Liver (tissue), 10 donors: ENCODE measurements at places on chromosomes 5 and 9. TPM values are rescaled to one million over a fixed set of nuclear protein-coding genes. Genes with fewer than 3 reads are reported as not detected.

DNA sequence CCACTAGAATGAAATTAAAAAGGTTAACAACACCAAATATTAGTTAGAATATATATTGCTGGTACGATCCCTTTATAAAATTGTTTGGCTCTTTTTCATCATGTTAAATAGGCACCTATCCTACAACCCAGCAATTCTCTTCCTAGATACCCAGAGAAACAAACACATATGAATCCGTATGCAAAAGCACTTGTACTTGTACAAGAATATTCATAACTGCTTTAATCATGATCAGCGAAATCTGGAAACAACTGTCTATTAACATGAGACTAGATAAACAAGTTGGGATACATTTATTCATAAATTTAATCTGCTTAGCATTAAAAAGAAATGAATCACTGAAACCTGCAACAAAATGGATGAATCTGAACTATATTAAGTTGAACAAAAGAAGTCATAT is 113.7 kb upstream of the MAP1B start:
- DNase-seq: no peak

DNA sequence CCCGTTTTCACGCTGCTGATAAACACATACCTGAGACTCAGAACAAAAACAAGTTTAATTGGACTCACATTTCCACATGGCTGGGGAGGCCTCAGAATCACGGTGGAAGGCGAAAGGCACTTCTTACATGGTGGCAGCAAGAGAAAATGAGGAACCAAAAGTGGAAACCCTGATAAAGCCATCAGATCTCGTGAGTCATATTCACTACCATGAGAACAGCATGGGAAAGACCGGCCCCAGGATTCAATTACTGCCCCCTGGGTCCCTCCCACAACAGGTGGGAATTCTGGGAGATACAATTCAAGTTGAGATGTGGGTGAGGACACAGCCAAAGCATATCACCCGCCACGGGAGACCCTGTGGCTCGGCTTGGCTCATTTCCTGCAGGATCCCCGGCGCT is 20.2 kb downstream of the EXD3 start:
- DNase-seq: no peak

DNA sequence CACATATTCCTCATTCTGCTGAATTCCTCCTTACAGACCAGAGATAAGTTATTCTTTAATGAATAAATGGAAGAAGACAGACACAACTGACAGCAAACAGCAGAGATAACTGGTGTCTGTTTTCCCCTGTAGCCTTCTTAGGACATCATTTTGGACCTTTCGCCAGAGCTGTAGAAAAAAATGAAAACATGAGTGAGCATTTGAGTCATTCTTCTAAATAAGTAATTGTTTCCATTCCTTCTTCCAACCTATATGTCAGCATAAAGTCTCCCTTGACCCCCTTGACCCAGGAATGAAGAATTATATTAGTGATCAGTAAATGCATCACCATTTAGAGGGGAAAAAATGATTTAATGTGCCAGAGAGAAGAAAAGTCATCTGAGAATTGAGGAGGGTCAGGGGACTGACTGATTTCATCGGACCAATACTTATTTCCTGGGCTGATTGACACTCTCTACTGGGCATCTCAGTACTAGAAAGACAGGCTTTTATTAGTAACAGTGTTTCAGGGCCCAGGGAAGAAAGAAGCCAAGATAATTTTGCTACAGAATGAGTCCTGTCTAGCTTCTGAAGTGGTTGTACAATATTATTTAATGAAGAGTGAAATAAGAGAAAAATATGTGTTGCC is 597.0 kb downstream of the PSAT1 start:
- no peak for DNase-seq

REXO4 gene
- 9.5 TPM for total RNA-seq

DNA sequence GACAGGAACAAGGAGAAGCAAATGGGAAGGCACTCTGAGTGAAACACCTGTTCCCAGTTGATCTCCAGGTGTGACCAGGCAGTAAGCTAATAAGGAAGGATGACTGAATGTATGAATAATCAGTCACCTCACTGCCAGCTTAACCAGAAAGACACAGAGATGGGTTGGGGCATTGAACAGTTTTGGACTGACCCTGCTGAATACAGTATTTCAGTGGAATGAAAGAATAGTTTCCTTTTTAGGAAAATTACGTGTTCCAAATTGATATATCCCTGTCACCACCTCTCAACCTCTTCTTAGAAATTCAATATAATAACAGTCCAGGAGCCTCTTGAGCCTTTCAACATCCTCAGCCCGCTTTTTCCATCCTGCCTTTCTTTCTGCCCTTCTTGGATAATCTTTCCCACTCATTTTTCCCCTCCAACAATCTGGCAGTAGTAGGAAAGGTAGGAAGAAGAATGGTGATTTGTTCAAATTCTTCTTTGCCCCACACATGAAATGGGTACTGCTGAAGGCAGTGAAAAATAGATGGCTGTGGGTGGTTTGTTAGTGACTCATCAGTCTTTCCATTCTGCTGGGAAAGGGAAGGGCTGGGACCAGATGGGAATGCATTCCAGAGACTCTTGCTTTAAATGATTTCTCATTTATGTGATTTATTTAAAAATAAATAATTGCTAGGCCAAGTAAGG is 117.9 kb downstream of the ZSWIM6 start:
- DNase-seq: no peak

LEAP2 gene
- total RNA-seq: 12.0 TPM
